ENCODE measurements at places on chromosomes 2 and 18. TPM values are rescaled to one million over a fixed set of nuclear protein-coding genes. Genes with fewer than 3 reads are reported as not detected.

GCG gene
- not detected for total RNA-seq

LINC00305 gene
- not detected for total RNA-seq

SULT1C2 gene
- 7.7 TPM for total RNA-seq

GRCh38 chr2:70771446-70771845 lies 3.4 kb upstream of the ADD2 start:
- peaks cover 14% of the 10 kb centered on the region for H3K27me3 ChIP-seq
- no peak for DNase-seq
- H3K36me3 ChIP-seq, result no peaks in the 10 kb centered on the region
- no peak overlapping the region for H3K27ac ChIP-seq
- H3K4me3 ChIP-seq, result no peak overlapping the region
- peaks cover 14% of the 10 kb centered on the region for H3K4me1 ChIP-seq

DNA sequence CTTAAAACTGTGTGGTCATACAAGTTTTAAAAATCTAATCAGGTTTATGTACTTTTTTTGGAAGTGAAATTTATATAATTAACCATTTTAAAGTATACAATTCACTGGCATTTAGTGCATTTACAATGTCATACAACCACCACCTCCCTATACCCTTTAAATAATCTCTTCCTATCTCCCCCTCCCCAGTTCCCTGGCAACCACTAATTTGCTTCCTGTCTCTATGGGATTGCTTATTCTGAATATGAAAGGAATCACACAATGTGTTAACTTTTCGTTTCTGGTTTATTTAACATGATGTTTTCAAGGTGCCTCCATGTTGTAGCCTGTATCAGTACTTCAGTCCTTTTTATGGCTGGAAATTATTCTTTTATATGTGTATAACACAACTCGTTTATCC lies 19.4 kb downstream of the CHMP3 start:
- no peak overlapping the region for H3K27ac ChIP-seq

DNA sequence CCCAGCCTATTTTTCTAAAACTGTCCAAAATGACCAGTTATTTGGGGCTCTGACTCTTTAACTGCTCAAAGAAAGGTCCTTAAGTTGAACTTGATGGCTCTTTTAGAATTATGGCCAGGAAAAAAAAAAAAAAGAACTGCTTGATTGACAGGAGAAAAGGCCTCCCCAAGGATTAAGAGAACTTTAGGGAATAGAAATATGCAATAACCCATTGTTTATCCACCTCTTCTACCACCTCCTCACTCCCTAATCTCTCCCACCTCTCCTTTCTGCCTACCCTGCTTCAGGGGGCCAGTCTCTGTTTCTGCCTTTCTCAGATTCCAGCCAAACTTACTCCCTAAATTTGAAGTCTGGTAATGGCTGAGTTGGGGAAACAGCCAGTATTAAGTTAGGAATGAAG lies 5.7 kb upstream of the STRN start:
- no peaks in the 10 kb centered on the region for H3K27me3 ChIP-seq
- DNase-seq, result no peak
- H3K27ac ChIP-seq, result no peak overlapping the region
- no peaks in the 10 kb centered on the region for H3K36me3 ChIP-seq
- H3K4me1 ChIP-seq, result peaks cover 8% of the 10 kb centered on the region
- no peak overlapping the region for H3K4me3 ChIP-seq

DNA sequence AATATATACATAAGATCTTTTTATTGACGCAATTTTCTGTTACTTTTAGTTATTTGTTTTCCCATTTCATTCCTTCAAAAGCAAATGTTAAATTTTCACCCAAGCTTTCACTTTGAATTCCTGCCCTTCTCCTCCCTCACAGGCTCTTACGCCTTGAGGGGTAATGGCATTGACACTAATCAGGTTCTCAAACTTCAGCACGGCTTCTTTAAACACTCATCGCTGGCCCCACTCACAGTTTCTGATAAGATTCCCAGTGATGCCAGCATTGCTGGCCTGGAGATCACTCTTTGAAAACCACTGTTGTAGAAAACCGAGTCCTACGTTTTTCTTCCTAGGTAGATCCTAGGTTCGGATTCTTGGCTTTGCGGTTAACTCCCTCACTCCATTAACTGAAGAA lies 105.6 kb upstream of the EPB41L3 start:
- no peak for DNase-seq
- H3K27me3 ChIP-seq, result no peaks in the 10 kb centered on the region
- no peaks in the 10 kb centered on the region for H3K36me3 ChIP-seq

DNA sequence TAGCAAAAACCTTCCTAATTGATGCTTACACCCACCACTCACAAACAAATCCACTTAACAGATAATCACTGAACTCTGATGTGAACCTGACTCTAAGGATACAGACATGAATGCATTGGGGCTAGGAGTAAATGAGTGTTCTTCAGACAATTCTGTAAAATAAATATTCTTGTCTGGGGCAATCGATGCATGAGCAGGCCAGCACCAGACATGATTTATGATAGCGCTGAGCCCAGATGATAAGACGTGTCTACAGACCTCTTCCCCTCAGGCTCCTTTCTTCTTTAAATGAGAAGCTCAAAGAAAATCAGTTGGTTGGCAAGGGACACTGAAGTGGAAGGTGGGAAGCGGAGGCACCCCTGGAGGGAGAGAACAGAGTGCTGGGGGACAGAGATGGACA lies 27.3 kb upstream of the BIN1 start:
- H3K4me1 ChIP-seq, result no peaks in the 10 kb centered on the region
- DNase-seq, result no peak
- H3K4me3 ChIP-seq, result no peak overlapping the region
- H3K36me3 ChIP-seq, result no peaks in the 10 kb centered on the region

DNA sequence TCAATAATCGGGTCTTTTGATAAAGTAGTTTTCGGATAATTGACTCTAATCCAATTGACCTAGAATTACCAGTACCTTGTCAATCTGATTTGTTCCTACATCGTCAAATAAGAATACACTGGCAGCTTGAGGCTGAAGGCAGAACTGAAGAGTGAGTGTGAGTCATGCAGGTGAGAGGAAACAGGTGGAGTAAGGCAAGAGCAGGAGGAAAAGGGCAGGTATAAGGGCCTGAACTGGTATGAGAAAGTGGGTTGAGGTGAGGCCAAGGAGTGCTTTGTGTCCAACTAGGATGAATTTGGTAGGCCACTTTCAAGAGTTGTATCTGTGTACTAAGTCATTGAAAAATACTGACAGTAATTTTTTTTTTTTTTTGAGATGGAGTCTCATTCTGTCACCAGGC lies 186.0 kb downstream of the ZNF385B start:
- H3K36me3 ChIP-seq, result no peaks in the 10 kb centered on the region
- no peaks in the 10 kb centered on the region for H3K4me1 ChIP-seq
- no peak overlapping the region for H3K4me3 ChIP-seq
- no peak overlapping the region for H3K27ac ChIP-seq

GRCh38 chr2:186852508-186852907 lies 3.5 kb upstream of the ZSWIM2 start:
- H3K27me3 ChIP-seq, result no peaks in the 10 kb centered on the region
- H3K36me3 ChIP-seq, result no peaks in the 10 kb centered on the region
- H3K27ac ChIP-seq, result no peak overlapping the region
- DNase-seq, result no peak
- H3K4me1 ChIP-seq, result peaks cover 9% of the 10 kb centered on the region

GRCh38 chr2:223513771-223514455 lies 88.2 kb downstream of the SCG2 start:
- no peaks in the 10 kb centered on the region for H3K36me3 ChIP-seq
- H3K4me3 ChIP-seq, result no peak overlapping the region
- no peak for DNase-seq
- no peaks in the 10 kb centered on the region for H3K4me1 ChIP-seq

DNA sequence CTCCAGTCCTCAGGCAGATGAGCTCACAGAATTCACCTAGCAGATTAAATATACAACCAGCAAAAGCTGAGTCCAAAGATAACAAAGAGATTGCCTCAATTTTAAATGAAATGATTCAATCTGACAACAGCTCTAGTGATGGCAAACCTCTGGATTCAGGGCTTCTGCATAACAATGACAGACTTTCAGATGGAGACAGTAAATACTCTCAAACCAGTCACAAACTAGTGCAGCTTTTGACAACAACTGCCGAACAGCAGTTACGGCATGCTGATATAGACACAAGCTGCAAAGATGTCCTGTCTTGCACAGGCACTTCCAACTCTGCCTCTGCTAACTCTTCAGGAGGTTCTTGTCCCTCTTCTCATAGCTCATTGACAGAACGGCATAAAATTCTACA lies 86.0 kb downstream of the PTRHD1 start:
- no peak overlapping the region for H3K27ac ChIP-seq
- H3K27me3 ChIP-seq, result no peaks in the 10 kb centered on the region
- DNase-seq, result no peak
- no peak overlapping the region for H3K4me3 ChIP-seq
- peaks cover 26% of the 10 kb centered on the region for H3K36me3 ChIP-seq
- H3K4me1 ChIP-seq, result no peaks in the 10 kb centered on the region

Data from upper lobe of left lung (tissue), 6 donors.